ENCODE measurements at places on chromosomes 7 and 10.

DNA sequence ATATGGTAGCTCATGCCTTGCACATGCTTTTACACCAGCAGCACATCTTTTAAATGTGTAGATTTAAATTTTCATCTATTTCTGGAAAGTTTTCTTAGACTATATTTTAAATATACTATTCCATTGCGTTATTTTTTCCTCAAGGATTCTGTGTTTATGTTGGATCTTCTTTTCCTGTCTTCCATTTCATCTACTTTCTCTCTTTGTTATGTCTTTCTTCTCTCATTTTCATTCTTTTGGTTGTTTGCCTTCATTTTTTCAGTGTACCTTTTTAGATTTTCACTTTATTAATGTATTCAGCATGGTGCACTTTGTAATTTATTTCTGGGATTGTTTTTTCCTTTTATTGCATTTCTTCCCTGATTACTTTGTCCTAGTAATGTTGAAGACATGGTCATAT lies 329.8 kb downstream of the ADK start:
- DNase-seq, result no peak

- DNase-seq, result no peak
Measured at GRCh38 chr7:30561389-30561788, 33.3 kb upstream of the GARS1 start.

- no peak for DNase-seq
Measured at GRCh38 chr10:96496281-96496925, 17.3 kb downstream of the TLL2 start.

DNA sequence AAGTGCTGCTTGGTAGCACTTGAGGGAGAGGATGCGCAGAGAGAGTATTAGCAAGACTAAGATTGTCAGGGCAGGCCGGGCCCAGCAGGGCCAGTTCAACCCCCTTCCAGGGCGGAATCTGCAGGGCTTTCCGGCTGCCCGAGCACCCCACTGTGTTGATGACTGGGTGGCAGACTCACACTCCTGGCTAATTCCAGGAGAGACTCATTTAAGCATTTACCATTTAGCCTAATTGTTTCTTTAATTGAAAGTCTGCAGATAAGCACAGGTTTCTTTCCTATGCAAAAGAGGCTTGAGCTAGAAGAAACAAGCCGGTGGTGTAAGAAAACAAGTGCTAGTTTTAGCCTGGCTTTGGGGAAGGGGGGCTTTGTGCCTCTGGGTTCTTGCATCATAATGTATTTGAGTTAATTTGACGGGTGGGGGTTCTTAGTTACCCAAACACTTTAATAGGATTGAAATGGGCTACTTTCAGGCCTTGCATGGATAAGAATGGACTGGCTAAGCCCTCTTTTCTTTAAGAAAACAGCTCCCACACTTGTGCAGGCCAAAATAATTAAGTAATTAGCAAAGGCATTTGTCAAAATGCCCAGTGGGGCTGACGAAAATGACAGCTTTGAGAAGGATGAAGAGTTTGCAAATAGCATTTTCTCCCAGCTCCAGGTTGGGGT lies 201.3 kb downstream of the MYOF start:
- DNase-seq, result no peak

DNA sequence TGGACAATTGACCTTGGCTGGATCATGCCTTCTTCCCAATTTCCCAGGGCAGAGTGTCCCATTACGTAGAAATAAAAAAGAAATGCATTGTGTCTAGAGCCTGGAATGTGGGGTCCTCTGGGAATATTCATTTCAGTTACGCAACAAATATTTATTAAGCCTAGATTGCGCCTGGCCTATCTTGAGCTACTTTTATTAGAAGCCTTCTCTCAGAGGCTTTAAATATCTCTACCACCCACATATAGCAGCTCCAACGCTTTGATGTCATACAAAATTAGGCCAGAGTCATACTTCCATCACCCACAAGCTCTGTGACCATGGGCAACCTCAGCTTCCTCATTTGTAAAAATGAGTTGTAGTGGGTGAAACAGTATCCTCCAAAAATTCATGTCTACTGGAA lies 24.9 kb upstream of the CARD11 start:
- DNase-seq, result no peak

- DNase-seq, result no peak
Measured at GRCh38 chr7:82319674-82320118, 123.9 kb downstream of the CACNA2D1 start.

GRCh38 chr7:76179686-76180085 lies 22.0 kb upstream of the SRRM3 start:
- no peak for DNase-seq

DNA sequence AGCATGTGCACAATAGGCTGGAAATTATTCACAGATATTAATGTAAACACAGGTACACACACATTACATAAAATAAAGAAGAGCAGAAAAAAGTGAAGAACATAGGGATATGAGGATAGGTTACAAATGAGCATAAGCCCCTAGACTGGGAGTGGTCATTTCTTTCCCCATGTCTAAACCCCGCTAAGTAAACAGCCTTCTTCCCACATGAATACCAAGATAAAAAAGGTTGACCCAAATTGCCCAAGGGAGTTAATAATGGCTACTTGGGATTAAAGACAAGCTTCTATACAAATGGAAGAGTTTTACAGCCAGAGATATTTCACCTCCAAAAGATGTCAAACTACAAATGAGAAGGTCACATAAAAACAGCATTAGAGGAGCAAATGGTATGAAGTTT lies 527.1 kb upstream of the CELF2 start:
- no peak for DNase-seq

- DNase-seq, result peak; percentile 10
Measured at GRCh38 chr10:103800789-103801540, 54.4 kb downstream of the SH3PXD2A start.

GRCh38 chr7:80997841-80998240 lies 79.0 kb upstream of the SEMA3C start:
- DNase-seq, result no peak

- DNase-seq, result no peak
Measured at GRCh38 chr7:38600741-38601140, 30.4 kb downstream of the AMPH start.

DNA sequence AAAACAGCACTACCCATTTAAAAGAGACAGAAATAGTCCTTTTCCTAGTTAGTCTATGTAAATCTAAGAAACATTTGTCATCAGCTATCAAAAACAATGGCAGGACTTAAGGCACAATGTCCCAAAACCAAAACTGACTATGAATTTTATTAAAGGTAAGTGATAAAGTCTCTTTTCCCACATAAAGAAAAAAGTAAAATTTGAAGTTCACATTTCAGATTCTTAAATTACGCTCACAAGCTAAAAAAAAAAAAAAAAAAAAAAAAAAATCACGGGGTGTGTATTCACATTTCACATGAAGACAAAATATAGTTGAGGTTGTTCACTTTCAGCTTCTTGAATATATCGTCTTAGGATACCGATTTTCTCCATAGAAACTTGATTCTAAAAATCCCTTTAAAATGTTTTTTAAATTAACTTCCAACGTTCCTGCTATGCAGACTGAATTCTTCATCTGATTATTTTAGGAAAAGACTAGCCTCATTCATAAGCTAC lies 1.6 kb downstream of the P4HA1 start:
- DNase-seq, result no peak

DNA sequence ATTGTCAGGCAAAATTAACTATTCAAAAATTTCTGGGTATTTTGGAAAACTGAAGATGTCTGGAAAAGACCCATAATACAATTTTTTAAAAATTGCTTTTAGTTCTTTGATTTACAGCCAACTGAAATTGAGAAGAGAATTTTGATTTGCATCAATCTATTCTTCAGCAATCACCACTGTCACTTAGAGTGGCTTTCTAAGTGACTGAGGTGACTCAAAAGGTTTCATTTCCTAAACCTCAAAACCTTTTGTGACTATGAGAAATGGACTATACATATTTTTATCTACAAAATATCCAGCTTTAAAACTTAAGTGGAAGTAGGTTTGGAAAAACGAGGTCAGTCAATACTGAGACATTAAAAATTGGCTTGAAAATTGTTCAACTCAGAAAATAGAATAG lies 60.0 kb downstream of the ENO4 start:
- DNase-seq, result no peak

- no peak for DNase-seq
Measured at GRCh38 chr7:157355784-157356511, 19.1 kb downstream of the DNAJB6 start.

GRCh38 chr10:48400129-48400849 lies 93.8 kb downstream of the MAPK8 start:
- no peak for DNase-seq

- DNase-seq, result no peak
Measured at GRCh38 chr7:73865738-73866445, 4.9 kb downstream of the TMEM270 start.

- no peak for DNase-seq
Measured at GRCh38 chr10:1273372-1274105, 217.4 kb downstream of the WDR37 start.
